ENCODE measurements at places on chromosomes 5 and 9. TPM values are rescaled to one million over a fixed set of nuclear protein-coding genes. Genes with fewer than 3 reads are reported as not detected.

Gene OR1L4
- polyA plus RNA-seq, result not detected

DNA sequence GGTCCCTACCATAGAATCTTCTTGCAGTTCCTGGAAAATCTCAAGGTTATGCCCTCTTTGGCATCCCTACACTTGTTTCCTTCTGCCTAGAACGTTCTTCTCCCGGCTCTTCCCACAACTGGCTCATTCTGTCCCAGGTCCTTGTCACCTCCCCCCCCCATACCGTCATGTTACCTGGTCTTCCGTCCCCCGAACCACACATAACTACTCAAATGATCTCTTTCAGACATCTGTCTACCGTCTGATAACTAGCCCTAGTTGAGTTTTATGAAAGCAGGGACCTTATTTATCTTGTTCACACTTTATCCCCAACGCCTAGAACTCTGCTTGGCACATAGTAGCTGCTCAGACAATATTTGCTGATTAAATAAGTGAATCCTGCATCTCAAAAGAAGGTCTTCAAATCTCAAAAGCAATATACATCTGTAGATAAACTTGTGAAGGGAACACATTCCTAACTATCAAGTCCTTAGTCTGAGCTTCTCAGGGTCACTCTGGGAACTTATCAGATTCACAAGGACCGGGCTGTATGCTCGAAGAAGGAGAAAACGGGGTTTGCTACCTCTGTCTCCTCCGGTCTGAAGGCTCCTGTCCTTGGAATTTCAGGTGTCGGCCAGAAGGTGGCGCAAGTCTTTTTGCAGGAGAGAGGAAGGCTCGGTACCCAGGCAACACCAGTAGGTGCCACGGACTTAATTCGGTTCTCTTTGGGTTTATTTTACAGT is 30.0 kb downstream of the LCP2 start:
- DNase-seq, result peak; percentile 80

GRCh38 chr5:78727786-78728761 is 79.5 kb upstream of the LHFPL2 start:
- DNase-seq, result no peak

- DNase-seq, result no peak
These were observed 1.4 kb upstream of the ANKRD33B start for GRCh38 chr5:10562201-10563109.

GRCh38 chr5:172172912-172173563 is 15.0 kb downstream of the STK10 start:
- peak; percentile 40 for DNase-seq

Gene TOPORS
- 16.4 TPM for polyA plus RNA-seq

Gene F2R
- 4.6 TPM for polyA plus RNA-seq

- DNase-seq, result no peak
These were observed 67.9 kb upstream of the UNC5A start for GRCh38 chr5:176742246-176743105.
